Activated CD4-positive, alpha-beta T cell treated with anti-CD3 and anti-CD28 coated beads, Interleukin-2, amount 50 U/mL, for 1 hour (primary cell): ENCODE measurements at places on chromosomes 1 and 21.
A peak's percentile ranks its signal among the peaks of the same experiment; 100 is the strongest.

DNA sequence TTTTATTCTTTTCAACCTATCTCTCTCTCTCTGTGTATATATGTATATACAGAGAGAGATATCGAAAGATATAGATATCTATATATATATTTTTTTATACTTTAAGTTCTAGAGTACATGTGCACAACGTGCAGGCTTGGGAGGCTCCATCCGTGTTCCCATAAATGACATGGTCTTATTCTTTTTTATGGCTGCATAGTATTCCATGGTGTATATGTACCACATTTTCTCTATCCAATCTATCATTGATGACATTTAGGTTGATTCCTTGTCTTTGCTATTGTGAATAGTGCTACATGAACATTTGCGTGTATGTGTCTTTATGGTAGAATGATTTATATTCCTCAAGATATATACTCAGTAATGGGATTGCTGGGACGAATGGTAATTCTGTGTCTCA, 55.2 kb upstream of the GPR88 start:
- no peak for DNase-seq

GRCh38 chr1:100631015-100631551, 88.5 kb upstream of the VCAM1 start:
- no peak for DNase-seq

- DNase-seq = no peak
These were observed 25.6 kb upstream of the ZNF436 start for GRCh38 chr1:23395154-23395724.

DNA sequence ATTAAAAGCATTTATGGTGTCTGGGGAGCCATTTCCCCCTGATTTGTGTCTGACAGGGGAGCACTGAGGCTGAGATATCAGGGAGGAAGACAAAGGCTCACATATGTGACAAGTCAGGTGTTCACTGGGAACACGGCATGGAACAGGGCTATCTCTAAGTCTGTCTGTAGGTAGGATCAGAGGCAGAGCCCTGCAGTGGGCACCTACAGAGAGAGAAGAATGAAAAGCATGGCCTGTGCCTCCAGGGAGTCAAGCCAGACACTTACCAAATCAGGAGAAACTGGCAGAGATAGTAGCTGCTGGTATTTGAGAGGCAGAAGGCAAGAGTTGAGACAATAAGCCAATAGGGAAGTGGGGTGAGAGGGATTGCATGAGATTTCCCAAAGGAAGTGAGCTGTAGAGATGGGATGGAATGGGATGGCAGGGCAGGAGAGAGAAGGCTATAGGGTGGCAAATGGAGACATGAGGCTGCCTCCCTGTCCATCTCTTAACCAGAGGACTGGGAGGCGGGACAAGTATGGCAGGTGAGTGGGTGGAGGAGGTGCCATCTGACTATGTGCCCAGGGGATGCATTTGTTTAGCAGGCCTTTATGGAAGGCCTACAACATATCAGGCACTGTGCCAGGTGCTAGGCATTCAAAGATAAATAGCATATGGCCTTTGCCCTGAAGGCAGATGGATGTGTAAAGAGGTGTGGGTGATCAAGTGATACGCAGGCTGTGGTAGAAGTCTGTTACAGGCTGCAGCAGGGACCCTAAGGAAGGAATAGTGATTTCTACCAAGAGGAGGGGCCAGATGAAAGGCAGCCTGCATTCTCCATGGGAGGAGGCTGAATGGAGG, 136.2 kb upstream of the IPO9 start:
- no peak for DNase-seq

GRCh38 chr1:230080822-230081221, 13.8 kb downstream of the GALNT2 start:
- no peak for DNase-seq

- no peak for DNase-seq
These were observed 345.6 kb upstream of the AJAP1 start for GRCh38 chr1:4308806-4309205.

DNA sequence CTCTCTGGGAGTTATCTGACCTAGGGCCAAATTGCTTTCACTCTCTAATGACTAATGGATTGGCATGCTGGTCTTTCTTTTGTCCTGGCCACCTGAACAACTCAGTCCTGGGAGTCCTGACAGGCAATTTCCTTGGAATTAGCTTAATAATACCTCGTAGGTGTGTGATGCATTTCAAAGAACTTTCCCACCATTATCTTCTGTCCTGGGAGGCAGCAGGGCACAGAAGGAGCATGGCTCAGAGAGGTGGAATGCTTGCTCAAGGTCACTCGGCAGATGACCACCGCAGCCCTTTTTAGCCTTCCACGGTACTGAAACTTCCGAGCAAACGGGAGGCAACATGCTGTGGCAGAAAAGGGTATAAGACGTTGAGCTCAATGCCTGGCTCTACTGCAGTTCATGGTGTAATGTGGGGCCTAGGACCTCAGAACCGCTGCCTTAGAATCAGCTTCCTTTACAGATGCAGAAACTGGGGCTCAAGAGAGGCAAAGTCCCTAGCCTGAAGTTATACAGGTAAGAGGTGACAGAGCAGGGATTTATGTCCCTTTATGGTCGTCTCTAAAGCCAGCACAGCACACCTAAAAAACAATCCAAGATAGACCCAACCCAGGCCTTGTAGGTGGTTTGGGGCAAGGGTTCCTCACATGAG, 3.2 kb downstream of the ID3 start:
- DNase-seq = no peak

DNA sequence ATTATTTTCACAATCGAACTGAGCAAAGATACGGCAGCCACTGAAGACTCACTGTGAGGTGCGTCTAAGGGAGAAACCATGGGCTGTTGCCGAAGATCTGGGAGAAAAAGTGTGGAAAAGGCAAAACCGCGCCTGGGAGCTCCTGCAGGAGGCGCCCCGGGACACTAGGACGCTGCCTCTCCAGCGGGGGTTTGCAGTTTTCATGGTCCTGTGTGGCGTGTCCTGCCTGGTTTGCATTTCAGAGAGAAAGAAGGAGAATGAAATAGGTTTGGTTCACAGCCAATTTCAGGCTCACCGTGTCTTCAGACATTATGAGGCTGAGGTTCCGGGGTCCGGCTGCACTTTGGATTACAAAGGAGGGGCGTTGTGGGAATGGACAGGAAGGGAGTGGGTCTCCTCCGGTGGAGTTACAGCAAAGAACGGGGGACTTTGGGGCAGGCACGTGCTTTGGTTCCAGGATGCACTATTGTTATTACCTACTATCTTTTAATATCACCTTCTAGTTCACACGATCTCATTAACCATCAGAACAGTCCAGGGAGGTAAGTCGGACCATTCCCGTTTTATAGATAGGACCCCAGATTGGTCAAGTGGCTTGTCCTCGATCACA, 179.8 kb downstream of the DYRK1A start:
- no peak for DNase-seq

DNA sequence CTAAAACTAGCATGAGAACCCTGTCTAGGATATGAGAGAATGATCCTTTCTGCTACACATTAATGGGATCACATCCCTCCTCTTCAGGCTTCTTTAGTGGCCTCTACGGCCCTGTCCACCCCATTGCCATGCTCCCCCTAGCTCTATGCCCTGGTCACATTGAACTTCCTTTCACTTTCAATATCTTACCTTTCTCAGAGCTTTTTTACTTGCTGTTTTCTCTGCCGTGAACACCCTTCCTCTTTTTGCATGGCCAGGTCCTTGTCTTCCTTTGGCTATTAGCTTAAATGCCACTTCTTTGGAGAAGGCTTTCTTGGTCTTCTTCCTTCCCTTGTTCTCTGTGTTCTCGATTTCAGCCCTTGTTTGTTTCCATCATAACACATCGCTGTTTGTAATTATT, 97.4 kb downstream of the GIPC2 start:
- no peak for DNase-seq

GRCh38 chr1:97145321-97145956, 423.9 kb downstream of the PTBP2 start:
- DNase-seq = no peak

GRCh38 chr1:85048296-85049064, at the start of gene MCOLN3:
Gene MCOLN3 (minus strand): TSS chr1:85048500. CDS start chr1:85045360, 3,140 bp downstream.
- DNase-seq = peak; percentile 35

- no peak for DNase-seq
These were observed 42.6 kb upstream of the LBR start for GRCh38 chr1:225470211-225471108.
